ENCODE measurements at places on chromosomes 4 and X.

- no peak for DNase-seq
Observed at GRCh38 chrX:34218063-34218462, 85.9 kb upstream of the FAM47A start.

DNA sequence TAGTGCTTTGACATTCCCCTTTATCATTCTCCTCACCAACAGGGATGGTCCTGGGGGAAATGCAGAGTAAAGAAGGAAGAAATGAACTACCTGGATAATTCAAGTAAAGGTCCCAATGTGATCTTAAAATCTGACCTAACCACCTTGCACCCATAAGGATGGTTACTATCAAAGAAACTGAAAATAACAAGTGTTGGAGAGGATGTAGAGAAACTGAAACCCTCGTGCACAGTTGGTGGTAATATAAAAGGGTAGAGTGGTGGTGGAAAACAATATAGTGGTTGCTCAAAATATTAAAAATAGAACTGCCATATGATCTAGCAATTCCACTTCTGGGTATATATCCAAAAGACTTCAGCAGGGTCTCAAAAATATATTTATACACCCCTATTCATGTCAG, 298.6 kb upstream of the PPARGC1A start:
- no peak for DNase-seq

DNA sequence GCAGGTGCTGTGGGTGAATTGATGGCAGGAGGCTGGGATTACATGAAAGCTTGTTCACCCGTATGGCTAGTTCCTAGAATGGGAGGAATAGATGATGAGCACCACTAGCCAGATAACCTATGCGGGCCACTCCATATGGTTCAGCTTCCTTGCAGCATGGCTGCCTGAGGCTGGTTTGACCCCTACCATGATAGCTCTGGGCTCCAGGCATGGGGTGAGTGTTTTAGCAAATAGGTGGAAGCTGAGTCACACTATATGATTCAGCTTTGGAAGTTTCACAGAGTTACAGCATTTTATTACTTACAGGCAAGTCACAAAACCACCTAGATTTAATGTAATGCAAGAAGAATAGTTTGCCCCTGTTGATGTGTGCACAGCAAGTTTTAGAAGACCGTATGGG, 603.2 kb downstream of the STIM2 start:
- DNase-seq, result no peak

GRCh38 chr4:176377780-176378179, 58.0 kb downstream of the SPCS3 start:
- DNase-seq, result no peak

DNA sequence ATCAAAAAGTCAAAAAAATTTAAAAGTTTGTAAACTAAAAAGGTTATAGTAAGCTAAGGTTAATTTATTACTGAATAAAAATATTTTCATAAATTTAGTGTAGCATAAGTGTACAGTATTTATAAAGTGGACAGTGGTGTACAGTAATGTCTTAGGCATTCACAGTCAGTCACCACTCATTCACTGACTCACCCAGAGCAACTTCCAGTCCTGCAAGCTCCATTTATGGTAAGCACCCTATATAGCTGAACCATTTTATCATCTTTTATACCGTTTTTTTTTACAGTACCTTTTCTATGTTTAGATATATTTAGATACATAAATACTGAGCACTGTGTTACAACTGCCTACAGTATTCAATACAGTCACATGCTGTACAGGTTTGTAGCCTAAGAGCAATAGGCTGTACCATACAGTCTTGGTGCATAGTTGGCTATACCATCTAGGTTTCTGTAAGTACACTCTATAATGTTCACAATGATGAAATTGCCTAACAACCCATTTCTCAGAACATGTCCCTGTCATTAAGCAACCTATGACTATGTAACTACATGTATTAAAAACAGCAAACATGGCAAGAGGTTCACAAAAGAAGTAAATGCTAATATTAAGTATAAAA, 18.6 kb downstream of the ACSL4 start:
- DNase-seq, result no peak

DNA sequence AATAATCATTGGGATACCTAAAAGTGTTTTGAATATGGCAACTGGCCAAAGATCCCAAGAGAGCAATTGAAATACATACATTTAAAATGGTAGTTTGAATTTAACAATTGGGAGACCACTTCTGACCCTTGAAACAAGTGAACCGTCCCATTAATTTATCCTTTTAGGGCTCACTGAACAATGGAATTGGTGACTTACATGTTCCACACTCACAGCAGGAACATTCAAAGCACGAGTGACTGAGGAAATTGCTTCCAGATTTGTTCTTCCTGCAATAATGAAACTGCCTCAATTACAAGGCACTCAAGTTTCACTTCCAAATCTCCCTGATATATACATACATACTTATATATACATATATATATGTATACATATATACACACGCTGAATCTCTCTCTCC, 20.6 kb downstream of the SLC39A8 start:
- DNase-seq, result no peak

GRCh38 chr4:57191523-57192034, 81.4 kb upstream of the IGFBP7 start:
- no peak for DNase-seq

DNA sequence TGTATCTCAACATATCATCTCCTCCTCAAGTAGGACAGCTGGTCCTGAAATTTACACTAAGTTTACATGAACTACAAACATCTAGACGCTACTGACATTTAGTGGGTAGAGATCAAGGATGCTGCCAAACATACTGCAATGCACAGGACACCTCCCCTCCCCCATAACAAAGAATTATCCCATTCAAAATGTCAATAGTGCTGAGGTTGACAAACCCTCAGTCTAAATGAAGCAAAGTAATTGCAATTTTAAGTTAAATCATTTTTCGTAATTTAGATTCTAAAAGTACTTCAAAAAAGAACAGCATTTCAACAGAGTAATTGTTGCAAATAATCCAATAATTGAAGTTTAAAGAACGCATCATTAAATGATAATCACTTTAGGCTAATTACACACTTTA, 1.2 kb downstream of the PRMT9 start:
- DNase-seq, result no peak

DNA sequence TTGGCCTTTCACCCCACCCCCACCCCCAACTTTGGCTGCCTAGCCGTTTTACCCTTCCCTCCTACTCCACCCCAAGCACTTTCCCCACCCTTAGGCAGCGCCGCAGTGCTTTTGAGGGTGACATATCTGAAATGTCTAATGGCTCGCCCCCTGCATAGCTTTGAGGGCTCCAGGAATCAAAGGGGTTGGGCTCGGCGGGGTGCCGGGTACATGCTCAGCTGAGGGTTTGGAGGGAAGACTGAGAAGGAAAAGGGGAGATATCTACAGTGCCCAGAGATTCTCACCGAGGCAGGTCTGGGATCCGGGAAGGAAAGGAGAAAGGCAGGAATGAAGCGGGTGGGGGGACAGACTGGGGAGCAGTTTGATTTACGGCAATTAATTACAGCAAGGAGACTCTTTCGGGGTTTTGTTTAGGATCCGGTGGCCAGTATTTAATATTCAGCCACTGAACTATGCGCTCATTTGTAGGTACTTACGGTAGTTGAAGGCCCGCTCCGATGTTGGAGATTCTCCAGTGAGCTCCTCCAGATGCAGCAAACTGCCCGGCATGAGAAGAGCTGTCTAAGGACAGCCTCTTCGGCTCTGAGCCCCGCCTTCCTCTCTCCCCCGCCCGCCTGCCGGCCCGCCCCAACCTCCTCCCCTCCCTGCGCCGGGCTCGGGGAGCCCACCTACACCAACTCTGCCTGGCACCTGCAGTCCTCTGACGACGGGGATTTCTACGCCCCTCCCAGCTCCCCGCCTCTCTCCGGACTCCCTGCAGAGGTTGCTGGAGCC, at the start of gene IGSF1:
Gene IGSF1, minus strand, starts transcription at position 569 of the 774 bp plus-strand sequence. CDS start 2,632 bp downstream, outside the sequence.
- no peak for DNase-seq

DNA sequence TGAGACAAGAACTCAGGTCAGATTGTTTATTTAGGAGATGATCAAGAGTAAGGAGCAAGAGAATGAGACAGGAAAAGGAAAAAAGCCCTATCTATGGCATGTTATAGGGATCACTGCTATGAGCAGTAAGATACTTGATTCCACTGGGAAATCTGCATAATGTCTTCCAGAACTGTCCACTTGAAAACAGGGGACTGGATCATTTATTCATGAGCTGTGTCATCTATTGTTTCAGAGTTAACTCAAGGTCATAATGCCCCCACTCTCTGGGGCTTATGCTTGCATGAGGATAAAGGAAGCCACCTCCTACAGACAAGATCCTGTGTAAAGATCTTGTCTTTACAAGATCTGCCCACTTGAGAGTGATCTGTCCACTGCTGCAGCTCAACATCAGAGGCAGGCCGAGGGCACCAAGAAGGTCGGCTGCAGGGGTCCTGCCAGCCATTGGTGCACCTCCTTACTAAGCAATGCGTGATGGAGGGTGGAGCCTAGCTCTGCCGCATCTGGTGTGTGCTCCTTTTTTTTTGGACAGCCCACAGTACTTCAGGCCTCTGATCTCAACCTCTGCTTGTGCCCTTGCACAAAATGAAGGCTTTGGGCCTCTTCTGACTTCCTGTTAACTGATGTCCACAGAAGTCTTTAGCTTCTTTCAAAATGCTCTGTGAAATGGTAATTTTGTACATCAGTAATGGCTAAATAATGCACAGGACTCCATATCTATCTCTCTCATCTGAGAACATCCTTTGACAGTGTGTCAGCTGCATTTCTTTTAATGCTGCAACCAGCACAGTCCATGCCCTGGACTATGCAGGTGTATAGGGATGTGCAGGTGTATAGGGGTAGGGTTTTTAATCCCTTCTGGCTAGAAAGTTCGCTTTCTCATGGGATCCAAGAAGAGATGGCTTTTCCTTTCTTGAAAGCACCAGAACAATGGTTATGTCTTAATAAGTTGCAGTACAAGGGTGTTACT, 95.9 kb upstream of the TRPC3 start:
- DNase-seq, result no peak

- no peak for DNase-seq
Observed at GRCh38 chr4:132218406-132218805, 930.7 kb upstream of the PCDH10 start.

DNA sequence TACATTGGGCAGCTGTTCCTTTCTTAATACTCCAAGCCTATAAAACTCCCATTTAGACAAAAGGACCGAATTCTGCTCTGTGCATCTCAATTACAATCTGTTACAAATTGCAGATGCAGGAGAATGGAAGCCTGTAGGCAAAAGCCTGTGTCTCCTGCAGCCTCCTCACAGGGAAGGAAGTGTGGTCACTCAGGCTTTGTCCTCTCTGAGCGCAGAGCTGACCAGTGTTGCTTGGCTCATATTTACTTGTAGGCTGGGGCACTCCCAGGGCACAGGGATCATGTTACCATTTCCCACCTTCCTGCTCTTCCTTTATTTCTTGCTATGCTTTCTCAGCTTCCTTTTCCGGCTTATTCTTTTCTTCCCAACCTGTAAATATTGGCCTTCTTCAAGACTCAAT, 15.7 kb downstream of the SUPT20HL2 start:
- no peak for DNase-seq

DNA sequence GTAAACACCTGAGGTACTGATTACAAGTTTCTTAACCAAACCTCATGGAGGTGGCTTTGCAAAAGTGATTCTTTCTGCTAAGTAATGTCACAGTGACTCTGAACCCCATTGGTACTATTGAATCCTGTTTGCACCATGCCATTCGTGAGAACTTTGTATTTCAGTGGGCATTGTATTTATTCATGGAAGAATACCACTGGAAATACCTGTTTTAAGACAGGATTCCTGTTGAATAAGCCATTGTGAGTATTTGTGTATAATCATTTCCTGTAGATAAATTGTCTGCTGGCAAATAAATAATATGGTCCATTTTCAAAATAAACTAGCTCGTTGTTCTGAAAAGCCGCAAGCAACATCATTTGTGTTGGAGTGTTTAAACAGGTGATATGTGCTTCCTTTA, 136.4 kb upstream of the GUCY1A1 start:
- DNase-seq, result no peak

DNA sequence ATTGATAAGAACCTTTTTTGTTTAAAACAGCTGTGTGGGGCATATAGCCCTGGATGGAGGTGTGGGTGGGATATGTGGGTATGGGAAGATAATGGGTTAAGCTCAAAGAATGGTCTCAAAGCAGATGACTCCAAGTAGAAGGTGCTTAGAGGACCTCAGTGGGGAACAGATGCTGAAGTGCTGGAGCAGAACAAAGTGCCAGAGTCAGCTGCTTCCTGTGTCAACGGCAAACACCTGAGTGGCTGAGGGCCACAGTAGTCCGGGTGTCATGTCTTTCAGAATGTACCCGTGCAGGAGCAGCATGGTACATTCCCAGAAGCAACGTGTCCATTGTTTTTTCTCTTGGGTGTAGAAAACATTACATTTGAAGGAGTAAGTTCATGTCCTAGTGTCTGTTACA, 210.6 kb downstream of the CCNG2 start:
- no peak for DNase-seq

- DNase-seq, result no peak
Observed at GRCh38 chrX:101210630-101211029, 9.0 kb upstream of the DRP2 start.

GRCh38 chrX:11111037-11111851, at the start of gene HCCS:
Gene HCCS (plus strand): TSS chrX:11111332. CDS start chrX:11112061, 729 bp downstream.
- DNase-seq, result peak; percentile 88

DNA sequence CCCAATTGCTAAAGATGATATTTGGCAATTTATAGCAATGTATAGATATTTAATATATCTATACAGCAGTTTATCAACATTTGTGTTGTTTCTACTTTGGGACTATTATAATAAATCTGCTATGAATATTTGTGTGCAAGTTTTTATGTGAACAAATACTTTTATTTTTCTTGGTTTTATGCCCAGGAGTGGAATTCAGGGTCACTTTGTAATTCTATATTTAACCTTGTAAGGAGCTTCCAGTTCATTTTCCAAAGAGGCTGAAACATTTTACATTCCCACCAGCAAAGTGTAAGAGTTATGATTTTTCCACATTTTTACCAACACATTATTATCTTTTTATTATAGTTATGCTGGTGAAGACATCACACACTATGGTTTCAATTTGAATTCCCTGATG, 801.3 kb downstream of the PCDH18 start:
- DNase-seq, result no peak

- DNase-seq, result no peak
Observed at GRCh38 chr4:146545102-146545501, 23.4 kb upstream of the SLC10A7 start.

DNA sequence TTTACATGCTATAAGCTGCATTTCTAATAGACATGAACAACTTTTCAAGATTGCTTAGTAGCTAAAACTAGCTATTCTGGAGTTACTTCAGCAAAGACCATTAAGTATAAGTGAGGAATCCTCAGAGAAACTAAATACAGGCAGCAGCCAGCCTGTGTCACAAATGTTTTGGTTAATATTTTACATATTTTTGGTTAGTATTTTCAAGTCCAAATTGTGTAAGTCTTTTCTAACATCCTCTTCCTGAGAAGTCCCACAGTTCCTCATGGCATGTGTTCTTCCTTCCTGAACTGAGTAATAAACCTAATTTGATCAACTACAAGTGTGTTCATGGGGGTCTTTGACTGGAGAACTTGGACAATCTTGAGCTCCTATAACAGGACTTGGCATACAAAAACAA, 42.4 kb upstream of the MCF2 start:
- DNase-seq, result no peak

GRCh38 chr4:157221426-157221894, 932 bp downstream of the GRIA2 start:
- DNase-seq, result no peak

- no peak for DNase-seq
Observed at GRCh38 chrX:10064736-10065135, 92.0 kb upstream of the CLCN4 start.
